ENCODE measurements at places on chromosomes 3 and 15.
A peak's percentile ranks its signal among the peaks of the same experiment; 100 is the strongest.

DNA sequence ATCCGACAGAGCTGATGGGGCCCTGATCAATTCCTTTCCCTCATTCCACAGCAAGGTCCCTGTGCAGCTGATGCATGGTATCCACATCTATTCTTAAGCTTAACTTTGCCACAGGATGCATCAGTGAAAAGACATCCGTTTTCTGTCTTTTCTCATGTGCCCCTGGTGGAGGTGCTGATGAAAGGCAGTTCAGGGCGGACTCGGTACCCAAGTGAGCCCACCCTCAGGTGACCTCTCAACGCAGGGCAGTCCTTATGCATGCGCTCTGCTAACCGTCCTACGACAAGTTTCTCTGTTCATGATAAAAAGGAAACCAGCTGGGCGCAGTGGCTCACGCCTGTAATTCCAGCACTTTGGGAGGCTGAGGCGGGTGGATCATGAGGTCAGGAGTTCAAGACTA lies 251.4 kb downstream of the ADAMTS17 start:
- DNase-seq, result no peak

- no peak for DNase-seq
These were observed 38.0 kb downstream of the STAC start for GRCh38 chr3:36418296-36418695.

GRCh38 chr15:73921254-73921925 lies 4.9 kb upstream of the LOXL1 start:
- DNase-seq, result no peak

DNA sequence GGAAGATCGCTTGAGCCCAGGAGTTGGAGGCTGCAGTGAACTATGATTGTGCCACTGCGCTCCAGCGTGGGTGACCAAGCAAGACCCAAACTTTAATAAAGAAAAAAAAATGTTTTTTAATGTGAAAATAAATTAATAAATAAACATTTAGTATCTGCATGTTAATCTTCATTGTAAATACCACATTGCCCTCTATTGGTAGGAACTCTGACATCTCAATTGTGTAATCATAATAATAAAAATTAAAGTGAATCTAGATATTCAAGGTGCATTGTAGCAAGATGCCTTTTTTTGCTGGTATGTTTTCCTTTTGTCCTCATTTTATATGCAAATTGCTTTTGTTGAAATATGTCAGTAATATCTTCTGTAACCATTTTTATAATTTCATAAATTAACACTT lies 95.0 kb upstream of the LIMD1 start:
- peak; percentile 64 for DNase-seq

GRCh38 chr3:24294150-24294549 lies 200.5 kb downstream of the THRB start:
- DNase-seq, result no peak

GRCh38 chr3:73068419-73068818 lies 7.0 kb downstream of the EBLN2 start:
- no peak for DNase-seq

GRCh38 chr3:43223670-43224364 lies 62.5 kb upstream of the SNRK start:
- peak; percentile 60 for DNase-seq

DNA sequence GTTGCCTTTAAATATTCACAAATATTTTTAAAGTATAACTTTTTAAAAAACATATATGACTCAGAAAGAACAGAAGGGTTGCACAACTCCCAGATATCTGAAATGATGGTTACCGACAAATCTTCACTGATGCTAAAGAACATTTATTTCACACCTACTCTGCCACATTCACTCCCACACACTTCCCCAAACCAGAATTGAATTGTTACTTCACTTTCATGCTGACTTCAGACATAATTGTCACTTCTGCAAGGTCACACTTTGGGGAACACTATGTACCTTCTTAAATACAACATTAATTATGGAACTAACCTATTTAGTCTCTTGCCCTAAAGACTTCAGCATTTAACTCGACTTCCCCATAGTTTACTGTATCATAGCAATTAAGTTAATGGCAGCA lies 795.1 kb downstream of the FHIT start:
- DNase-seq, result peak; percentile 16

- DNase-seq, result peak; percentile 92
These were observed 4.2 kb upstream of the PLEKHO2 start for GRCh38 chr15:64837502-64837901.

- DNase-seq, result no peak
These were observed at the start of gene UBAP1L for GRCh38 chr15:65115086-65115485. UBAP1L (minus strand) TSS chr15:65115200; CDS start chr15:65106215, 8,985 bp downstream.

- DNase-seq, result no peak
These were observed 649 bp upstream of the PIK3CB start for GRCh38 chr3:138835397-138835757.

GRCh38 chr3:365268-365667 lies 168.7 kb downstream of the CHL1 start:
- DNase-seq, result no peak

- DNase-seq, result peak; percentile 85
These were observed 426 bp downstream of the KAT2B start for GRCh38 chr3:20040548-20041196.

- DNase-seq, result peak; percentile 88
These were observed 230.2 kb upstream of the CD96 start for GRCh38 chr3:111311709-111312235.

Measured in Kasumi-1 (cell line).